Mesothelial cell of epicardium (in vitro differentiated cells): ENCODE measurements at places on chromosomes 12 and 14. TPM values are rescaled to one million over a fixed set of nuclear protein-coding genes. Genes with fewer than 3 reads are reported as not detected.

Gene ACOT6
- total RNA-seq, result not detected in 3 replicates

DNA sequence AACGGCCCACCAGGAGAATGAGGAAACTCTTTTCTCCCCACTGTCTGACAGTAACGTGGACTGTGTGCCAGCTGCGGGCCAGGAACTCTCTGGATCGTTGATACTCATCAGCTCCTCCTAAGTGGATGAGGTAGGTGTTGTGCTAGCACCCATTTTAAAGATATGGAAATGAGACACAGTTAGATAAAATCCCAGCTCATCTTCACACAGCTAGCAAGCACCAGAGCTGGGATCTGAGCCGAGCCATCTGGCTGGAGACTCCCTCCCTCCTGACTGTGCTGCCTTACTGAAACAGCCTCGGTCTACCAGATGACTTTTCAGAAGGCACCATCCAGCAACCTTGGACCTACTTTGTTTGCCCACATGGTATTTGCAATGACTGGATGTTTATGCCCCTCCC, 49.2 kb downstream of the TMEM132D start:
- no peak for DNase-seq

Gene ABCD2
- 0.29 to 0.41 TPM (median 0.34 TPM) in 3 replicates for total RNA-seq

DNA sequence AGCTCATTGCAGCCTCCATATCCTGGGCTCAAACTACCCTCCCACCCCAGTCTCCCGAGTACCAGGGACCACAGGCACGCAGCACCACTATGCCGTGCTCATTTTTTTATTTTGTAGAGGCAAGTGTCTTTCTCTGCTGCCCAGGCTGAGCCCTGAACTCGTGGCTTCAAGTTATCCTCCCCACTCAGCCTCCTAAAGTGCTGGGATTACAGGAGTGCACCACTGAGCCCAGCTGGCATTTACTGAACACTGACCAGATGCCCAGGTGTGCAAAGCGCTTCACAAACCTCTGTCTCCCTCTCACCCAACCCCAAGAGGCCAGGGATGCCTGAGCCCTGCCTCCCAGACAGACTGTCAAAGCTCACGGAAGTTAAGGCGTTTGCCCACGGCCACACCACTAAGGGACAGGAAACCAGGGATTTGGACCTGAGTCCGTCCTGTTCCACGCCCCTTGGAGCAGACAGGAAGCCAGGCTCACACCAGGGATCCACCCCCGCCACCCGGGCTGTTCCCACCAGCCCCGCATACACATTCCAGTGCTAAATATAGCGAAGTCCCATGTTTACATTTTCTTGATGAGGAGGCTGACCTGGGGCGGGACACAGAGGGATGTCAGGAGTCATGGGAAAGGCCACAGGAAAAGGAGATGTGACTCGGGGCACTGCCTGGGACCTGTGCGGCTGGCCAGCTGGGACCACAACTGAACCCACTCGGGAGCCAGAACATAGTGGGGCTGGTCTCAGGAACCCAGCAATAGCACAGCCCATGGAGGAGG, 51.2 kb downstream of the TESC start:
- DNase-seq, result no peak

DNA sequence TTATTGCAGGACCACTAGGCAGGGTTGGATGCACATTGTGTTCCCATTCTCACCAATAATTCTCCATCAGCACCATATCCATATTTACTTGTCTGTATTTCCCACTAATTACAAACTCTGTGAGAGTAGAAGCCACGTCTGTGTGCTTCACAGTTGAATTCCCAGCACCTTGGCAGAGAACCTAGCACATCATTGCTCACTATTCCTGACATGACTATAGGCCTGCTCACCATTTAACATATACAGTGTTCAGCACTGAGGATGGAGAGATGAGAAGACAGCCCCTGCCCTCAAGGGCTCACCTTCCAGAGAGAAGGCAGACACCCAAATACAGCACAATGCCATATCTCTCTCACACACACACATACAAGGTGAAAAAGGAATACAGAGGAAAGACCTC, 5.0 kb downstream of the DAD1 start:
- no peak for DNase-seq

DNA sequence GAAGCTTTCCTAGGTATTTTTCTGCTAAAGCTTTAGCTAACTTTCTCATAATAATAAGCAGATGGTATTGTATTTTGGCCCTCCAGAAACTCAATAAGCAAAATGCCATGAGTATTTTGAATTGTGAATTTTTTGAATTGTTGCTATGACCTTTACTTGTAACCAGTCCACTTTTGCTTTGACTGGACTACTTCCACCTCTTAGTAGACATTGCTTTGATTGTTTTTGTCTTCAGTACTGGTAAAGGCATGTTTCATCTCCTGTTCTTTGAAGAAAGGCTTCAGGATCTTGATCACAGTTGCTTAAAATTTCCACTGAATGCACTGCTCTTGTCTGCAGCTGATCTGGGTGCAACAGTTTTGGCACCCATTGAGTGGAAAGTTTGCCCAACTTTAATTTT, 102.3 kb downstream of the TRMT5 start:
- DNase-seq, result no peak

DNA sequence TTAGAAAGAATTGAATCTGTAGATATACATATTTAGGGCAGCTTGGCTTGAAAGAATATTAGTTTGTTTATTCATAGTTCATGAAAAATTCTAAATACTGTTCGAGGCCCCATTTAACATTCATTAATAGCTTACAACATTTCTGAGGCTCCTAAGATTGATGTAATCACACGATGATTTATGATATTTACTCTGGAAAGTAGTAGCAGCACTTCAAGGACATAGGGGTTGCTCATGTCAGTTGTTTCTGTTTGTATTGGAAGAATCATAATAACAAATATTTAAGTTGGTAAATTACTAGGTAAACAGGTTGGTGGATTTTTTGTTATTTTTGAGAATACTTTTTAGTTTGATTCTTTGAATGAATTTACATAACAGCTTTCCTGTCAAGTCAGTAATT, 30.4 kb downstream of the CAND1 start:
- DNase-seq, result no peak
